Right atrium auricular region (tissue), 2 donors: ENCODE measurements at places on chromosomes 3 and 15.

GRCh38 chr3:36615861-36616260 is 148.5 kb downstream of the DCLK3 start:
- no peak for DNase-seq

DNA sequence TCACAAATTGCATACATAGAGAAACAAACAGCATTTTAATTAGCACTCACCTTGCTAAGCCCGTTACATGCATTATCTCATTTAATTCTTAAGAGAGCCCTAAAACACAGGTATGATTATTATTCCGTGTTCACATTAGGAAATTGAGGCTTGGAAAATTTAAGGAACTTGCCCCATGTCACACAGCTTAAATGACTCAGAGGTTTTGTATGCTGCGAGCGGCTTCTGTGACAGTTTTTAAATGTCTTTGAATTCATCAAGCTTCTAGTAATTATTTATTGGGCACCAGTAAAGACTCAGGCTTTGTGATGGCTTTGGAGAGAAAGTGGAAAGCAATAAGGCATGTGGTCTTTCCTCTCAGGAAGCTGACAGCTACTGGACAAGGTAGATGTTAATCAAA is 166.7 kb upstream of the THBS1 start:
- no peak for DNase-seq

GRCh38 chr3:178078953-178079352 is 457.3 kb upstream of the KCNMB2 start:
- DNase-seq, result no peak

- no peak for DNase-seq
These were observed 107.9 kb downstream of the FMN1 start for GRCh38 chr15:33086500-33087121.

DNA sequence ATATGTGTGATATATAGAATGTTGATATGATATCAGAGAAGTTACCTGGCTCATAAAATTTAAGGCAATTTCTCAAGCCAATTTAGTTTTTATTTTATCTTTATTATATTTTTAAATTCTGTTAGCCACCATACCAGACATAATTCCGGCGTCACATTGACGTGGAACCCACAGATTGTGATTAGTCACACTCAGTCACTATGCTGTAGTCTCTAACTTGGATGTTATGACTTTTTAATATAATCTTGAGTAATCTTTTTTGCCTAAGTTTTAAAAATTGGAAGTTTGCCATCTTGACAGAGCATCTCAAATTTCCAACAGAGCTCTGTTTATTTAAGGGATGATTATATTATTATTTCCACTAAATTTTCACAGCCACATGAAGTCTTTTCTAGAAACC is 9.7 kb upstream of the DCLK3 start:
- no peak for DNase-seq

GRCh38 chr15:73771385-73772045 is 18.4 kb upstream of the INSYN1 start:
- DNase-seq, result no peak

- no peak for DNase-seq
These were observed 11.4 kb downstream of the EIF4G1 start for GRCh38 chr3:184325715-184326369.

GRCh38 chr3:114327665-114328064 is 33.8 kb downstream of the TIGIT start:
- DNase-seq, result no peak

- no peak for DNase-seq
These were observed 1.2 kb upstream of the LCTL start for GRCh38 chr15:66566963-66567531.
